ENCODE measurements at places on chromosomes 7 and 10. TPM values are rescaled to one million over a fixed set of nuclear protein-coding genes. Genes with fewer than 3 reads are reported as not detected.

MUC12 gene
- polyA plus RNA-seq = 3.3 TPM

FGF8 gene
- polyA plus RNA-seq = not detected

FAM25C gene
- not detected for polyA plus RNA-seq

HOXA9 gene
- 4.4 TPM for polyA plus RNA-seq

ZNF273 gene
- polyA plus RNA-seq = 3.0 TPM

PRSS37 gene
- not detected for polyA plus RNA-seq

CCDC7 gene
- 1.9 TPM for polyA plus RNA-seq

ASB4 gene
- 150 TPM for polyA plus RNA-seq

HOXA4 gene
- polyA plus RNA-seq = 11.3 TPM

FKBP6 gene
- polyA plus RNA-seq = not detected

HYAL4 gene
- polyA plus RNA-seq = not detected

CPA2 gene
- polyA plus RNA-seq = 0.94 TPM

UTF1 gene
- polyA plus RNA-seq = 0.24 TPM

SHLD2 gene
- 18.3 TPM for polyA plus RNA-seq

CUBN gene
- polyA plus RNA-seq = 0.88 TPM

MET gene
- polyA plus RNA-seq = 0.64 TPM

SCART1 gene
- polyA plus RNA-seq = 0.42 TPM

DENND2A gene
- polyA plus RNA-seq = 5.5 TPM

TMEM243 gene
- 18.1 TPM for polyA plus RNA-seq

STEAP1B gene
- polyA plus RNA-seq = 0.40 TPM

MRPS24 gene
- 160 TPM for polyA plus RNA-seq

HOXA2 gene
- 2.8 TPM for polyA plus RNA-seq

EVX1 gene
- polyA plus RNA-seq = 0.97 TPM

CFAP46 gene
- polyA plus RNA-seq = 5.5 TPM

ZNF485 gene
- 3.8 TPM for polyA plus RNA-seq

NPFFR1 gene
- polyA plus RNA-seq = 0.03 TPM

CCDC136 gene
- 10.9 TPM for polyA plus RNA-seq

CPA4 gene
- 2.4 TPM for polyA plus RNA-seq

CYP2W1 gene
- polyA plus RNA-seq = 63.7 TPM

MBL2 gene
- not detected for polyA plus RNA-seq

CYP17A1 gene
- 10,572 TPM for polyA plus RNA-seq

PRF1 gene
- 2.4 TPM for polyA plus RNA-seq

KCNIP2 gene
- 3.7 TPM for polyA plus RNA-seq

MYO1G gene
- 12.8 TPM for polyA plus RNA-seq

PLAC9 gene
- polyA plus RNA-seq = 67.6 TPM

CPA1 gene
- polyA plus RNA-seq = 1.8 TPM

LRRTM3 gene
- 0.40 TPM for polyA plus RNA-seq

SLK gene
- polyA plus RNA-seq = 32.2 TPM

MRC1 gene
- polyA plus RNA-seq = 25.7 TPM

All from adrenal gland (tissue), 19 donors.